ENCODE measurements at places on chromosomes 5 and 9.
A peak's percentile ranks its signal among the peaks of the same experiment; 100 is the strongest.

DNA sequence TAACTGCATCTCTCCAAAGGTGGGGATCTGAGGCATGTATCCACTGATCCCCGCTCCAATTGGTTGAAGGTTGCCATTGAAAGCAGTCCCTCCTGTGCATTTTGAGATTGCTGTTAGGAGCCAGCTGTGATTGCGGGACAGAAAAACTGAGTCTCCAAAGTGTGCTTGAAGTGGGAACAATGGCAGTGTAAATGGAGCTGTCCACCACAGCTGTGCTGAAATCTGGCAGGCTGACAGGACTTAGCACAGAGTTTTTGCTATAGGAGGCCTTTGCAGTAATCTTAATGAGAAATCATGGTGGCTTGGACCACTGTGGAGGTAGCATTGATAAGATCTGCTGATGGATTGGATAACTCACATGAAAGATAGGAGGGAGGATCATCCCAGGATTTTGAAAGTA, 3.3 kb downstream of the RNF20 start:
- DNase-seq, result no peak

GRCh38 chr5:89087128-89087527, 204.1 kb upstream of the MEF2C start:
- DNase-seq, result no peak

- DNase-seq, result no peak
Observed at GRCh38 chr5:139177809-139178588, 20.2 kb downstream of the SIL1 start.

- no peak for DNase-seq
Observed at GRCh38 chr9:130894546-130894945, 2.1 kb downstream of the QRFP start.

- no peak for DNase-seq
Observed at GRCh38 chr5:152676196-152676595, 271.1 kb upstream of the NMUR2 start.

- DNase-seq, result no peak
Observed at GRCh38 chr5:173592050-173592669, 24.3 kb downstream of the BOD1 start.

GRCh38 chr5:98769210-98769958, 4.1 kb upstream of the RGMB start:
- no peak for DNase-seq

GRCh38 chr9:115986508-115986907, 167.1 kb upstream of the PAPPA start:
- DNase-seq, result no peak

DNA sequence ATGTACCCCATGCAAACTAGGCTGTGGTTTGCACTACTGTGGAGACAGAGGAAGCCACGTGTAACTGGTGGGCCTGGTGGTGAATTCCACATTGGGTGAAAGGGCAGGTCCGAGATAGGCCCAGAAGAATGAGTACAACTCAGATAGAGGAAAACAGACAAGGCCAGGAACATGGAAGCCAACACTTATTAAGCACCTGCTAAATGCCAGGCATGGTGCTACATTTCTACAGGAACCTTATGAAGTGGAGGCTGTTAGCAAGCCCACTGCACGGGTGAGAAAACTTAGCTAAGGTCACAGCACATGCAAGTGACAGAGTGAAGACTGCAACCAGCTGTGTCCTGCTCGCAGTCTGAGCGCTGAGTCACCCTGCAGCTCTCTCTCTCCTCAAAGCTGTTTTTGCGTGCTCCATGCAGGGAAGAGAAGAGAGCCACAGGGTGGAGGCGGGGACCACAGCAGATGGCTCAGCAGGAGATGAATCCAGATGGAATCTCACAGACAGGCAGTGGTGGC, 65.5 kb upstream of the SPTLC1 start:
- DNase-seq, result no peak

DNA sequence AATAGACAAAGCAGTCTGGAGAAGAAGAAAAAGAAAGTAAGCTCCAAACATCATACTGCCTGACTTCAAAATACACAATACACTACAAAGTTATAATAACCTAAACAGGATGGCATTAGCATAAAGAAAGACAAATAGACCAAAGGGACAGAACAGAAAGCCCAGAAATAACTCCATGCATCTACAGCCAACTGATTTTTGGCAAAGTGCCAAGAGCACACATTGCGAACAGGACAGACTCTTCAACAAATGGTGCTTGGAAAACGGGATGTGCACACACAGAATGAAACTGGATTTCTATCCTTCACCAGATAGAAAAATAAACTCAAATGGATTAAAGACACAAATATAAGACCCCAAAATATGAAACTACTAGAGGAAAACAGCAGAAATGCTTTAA, 66.6 kb upstream of the SPATA31E1 start:
- DNase-seq, result no peak

DNA sequence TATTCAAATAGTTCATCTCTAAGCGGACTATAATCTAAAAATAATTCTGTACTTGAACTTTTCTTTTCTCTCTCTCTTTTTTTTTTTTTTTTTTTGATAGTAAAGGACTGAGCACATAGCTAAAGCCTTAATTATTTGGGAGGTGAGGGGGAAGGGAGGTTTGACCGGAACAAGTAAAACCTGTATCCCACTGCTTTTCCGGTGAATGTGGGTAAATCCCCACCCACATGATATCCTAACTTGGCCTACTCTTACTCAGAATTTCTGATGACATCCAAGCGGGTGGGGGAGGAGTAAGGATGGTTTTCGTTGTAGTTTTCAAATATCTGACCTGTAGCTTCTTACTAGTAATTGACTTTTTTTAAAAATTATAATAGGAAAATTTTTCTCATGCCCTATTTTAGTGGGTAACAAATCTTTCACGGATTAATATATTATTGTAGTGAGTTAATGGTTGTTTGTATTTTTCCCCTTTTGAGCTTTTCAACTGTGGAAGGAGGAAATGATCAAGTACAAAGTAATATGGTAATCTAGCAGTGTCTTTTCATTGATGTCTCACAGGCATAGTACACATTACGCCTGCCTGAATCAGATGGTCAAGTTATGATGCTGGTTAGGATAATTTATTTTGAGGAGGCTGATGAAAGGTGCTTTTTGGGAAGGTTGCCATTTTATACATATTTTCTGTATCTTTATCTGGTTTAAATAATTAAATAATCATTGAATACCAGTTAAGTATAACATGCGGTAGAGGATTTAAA, 2.2 kb upstream of the ELL2 start:
- no peak for DNase-seq

GRCh38 chr5:152649609-152650008, 244.5 kb upstream of the NMUR2 start:
- no peak for DNase-seq

DNA sequence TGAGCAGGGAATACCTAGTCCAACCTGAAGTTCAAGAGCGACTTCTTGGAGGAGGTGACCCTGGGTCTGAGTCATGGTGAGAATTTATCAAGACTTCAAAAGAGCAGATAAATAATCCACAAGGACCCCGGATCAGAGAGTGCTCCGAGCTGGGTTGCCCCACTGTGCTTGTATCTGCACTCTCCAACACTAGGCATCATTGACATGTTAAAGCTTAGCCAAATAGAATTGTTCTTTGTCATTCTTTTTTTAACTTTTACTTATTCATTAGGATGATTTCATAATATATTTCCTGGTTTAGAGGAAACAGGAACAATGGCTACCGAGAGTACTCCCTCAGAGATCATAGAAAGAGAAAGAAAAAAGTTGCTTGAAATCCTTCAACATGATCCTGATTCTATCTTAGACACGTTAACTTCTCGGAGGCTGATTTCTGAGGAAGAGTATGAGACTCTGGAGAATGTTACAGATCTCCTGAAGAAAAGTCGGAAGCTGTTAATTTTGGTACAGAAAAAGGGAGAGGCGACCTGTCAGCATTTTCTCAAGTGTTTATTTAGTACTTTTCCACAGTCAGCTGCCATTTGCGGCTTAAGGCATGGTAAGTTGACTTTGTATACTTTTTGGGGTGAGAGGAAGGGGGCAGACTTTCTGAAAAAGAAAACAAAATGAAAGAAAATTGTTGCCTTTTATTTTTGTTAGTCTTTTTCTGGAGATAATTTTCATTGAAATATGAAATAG, at the start of gene CARD6:
TSS of gene CARD6 (plus strand) at position 300 of the 738 bp plus-strand sequence. CDS start at position 316, 16 bp downstream.
- no peak for DNase-seq

- DNase-seq, result no peak
Observed at GRCh38 chr5:112149727-112150126, 269.4 kb downstream of the EPB41L4A start.

- no peak for DNase-seq
Observed at GRCh38 chr5:139636975-139637408, 11.2 kb upstream of the CXXC5 start.

GRCh38 chr5:14723701-14724132, 59.2 kb downstream of the OTULIN start:
- DNase-seq, result no peak

GRCh38 chr9:69578026-69578425, 94.1 kb downstream of the APBA1 start:
- no peak for DNase-seq

GRCh38 chr9:79221084-79221483, 350.7 kb upstream of the TLE4 start:
- no peak for DNase-seq

DNA sequence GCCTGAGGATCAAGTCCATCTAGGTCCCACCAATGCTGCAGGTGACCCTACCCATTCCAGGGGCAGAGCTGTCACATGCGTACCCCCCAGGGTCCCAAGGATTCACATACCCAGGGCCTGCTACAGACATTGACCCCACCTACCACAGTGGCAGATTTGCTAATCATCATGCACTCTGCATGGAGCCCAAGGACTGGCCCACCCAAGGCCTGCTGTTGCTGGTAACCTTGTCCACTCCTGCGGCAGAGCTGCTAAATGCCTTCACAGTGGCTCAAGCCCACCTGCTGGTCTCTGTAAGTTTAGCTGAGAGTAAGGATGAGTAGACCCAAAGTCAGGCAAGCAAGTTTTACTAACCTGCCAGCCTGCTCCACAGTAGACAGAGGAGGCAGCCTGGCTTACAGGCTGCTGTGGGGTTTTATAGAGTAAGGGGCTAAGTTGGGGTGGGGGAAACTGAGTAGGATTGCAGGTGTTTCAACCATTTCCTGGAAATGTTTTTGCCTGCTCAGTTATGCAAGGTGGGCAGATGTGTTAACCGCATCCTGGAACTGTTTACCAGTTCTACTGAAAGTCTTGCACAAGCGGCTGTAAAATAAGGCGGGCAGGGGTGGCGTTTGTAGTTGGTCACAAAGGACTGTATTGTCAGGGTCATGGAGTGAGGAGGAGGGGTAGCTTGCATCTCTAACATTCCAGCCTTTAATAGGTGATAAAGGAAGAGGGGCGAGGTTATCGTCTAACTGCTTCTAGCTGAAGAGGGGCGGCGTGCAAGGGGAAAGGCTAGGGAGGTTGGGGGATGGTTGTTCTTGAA, 2163.5 kb upstream of the WWC1 start:
- no peak for DNase-seq

- no peak for DNase-seq
Observed at GRCh38 chr5:61417340-61417739, 85.3 kb downstream of the ZSWIM6 start.

GRCh38 chr5:62371409-62371808, 32.3 kb downstream of the DIMT1 start:
- no peak for DNase-seq

GRCh38 chr5:64939772-64940510, 171.2 kb downstream of the CWC27 start:
- DNase-seq, result no peak

GRCh38 chr5:172299916-172300439, 16.4 kb upstream of the UBTD2 start:
- no peak for DNase-seq

DNA sequence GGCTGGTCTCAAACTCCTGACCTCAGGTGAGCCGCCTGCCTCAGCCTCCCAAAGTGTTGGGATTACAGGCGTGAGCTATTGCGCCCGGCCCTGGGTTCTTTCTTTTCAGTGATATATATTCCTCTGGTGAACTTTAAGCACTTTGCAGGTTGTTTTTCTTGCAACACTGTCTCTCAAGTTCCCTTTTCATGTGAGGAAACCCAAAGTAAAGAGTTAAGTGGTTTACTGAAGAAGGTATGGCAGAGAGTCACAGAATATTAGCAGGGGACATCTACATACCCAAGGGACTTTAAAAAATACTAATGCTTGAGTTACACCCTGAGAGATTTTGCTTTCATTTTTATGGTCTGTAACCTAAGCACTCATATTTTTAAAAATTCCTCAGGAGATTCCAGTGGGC, 6.7 kb upstream of the GAPT start:
- DNase-seq, result no peak

GRCh38 chr5:77876862-77877502, 100.8 kb upstream of the TBCA start:
- no peak for DNase-seq

DNA sequence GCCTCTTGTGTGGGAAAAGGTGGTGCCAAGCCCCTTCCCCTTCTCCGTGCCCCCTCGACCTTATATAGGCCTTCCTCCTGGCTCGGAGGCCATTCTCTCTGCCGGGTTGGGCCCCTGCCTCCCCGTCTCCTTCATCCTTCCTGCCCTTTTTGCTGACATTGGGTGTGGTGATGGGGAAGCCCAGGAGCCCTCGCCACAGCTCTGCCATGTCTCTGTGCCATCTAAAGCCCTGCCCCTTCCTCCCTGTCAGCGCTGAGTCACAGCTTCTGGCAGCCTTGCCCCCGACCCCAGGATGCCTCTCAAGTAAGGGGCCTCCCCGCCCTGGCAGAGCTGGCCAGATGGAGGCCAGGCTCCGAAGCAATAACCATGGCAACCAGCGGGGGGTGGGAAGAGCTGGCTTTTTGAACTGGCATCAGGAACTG, 30.4 kb downstream of the JADE2 start:
- DNase-seq, result peak; percentile 71

- DNase-seq, result no peak
Observed at GRCh38 chr9:120767451-120767850, 25.8 kb downstream of the FBXW2 start.

DNA sequence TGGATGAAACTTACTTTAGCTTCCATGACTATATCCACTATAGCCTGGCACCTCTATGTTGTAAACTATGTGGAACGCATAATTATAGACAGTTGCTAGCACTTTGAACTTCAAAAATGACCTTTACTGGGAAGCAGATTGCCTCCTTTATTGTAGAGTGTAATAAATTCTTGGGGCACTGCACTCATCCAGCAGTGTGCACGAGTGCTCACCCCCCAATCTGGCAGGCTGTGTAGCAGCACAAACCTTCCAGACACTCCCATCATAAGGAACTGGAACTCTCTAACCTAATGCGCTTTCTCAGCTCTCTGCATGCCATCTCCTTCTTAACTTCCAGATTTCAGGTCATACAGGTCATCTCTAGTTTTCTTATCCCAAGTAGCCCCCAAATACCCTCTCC, 1.5 kb upstream of the PDE6A start:
- no peak for DNase-seq

GRCh38 chr5:126506079-126506478, 82.9 kb downstream of the GRAMD2B start:
- no peak for DNase-seq

Data from activated gamma-delta T cell treated with anti-CD3 and anti-CD28 coated beads, Interleukin-2, amount 50 U/mL, for 16 hours (primary cell).